HuH-7.5 (cell line): ENCODE measurements at places on chromosomes 6 and 20.
A peak's percentile ranks its signal among the peaks of the same experiment; 100 is the strongest.

DNA sequence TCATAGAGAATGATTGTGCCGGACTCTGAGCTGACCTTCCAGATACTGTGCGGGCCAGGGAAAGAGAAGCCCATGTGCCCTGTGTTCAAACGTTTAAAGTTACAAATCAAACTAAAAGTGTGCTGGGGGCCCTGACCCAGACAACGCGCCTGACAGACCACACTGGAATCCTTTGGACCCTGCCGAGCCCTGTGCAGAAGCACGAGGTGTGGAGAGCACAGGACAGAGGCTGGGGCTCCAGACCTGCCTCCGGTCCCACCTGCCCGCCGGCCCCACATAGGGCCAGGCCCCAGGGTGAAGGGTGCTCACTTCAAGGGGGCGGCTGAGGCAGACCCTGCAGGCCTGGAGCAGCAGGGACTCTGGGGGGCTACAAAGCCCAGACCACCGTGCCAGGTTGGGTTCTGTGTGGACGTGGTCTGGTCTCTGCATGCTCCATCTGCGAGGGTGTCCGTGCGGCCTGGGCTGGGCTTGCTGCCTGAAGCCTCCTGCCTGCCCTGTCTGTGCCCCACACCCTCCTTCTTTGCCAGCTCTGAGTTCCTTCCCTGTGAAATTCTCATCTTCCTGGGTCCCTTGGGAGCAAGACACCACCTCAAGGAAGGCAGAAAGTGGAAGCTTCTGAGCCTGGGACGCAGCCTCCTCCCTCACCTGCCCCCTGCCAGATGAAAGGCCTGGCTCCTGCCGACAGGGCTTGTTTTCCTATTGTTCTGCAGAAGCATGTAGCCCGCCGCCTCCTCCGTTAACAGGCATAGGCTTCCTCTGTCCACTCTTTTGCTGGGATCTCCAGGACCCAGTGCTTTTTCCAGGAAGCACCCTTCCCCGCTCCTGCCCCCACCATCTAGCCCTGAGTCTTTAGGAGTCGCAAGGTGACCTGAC is 186.2 kb downstream of the ERMARD start:
- DNase-seq: no peak

DNA sequence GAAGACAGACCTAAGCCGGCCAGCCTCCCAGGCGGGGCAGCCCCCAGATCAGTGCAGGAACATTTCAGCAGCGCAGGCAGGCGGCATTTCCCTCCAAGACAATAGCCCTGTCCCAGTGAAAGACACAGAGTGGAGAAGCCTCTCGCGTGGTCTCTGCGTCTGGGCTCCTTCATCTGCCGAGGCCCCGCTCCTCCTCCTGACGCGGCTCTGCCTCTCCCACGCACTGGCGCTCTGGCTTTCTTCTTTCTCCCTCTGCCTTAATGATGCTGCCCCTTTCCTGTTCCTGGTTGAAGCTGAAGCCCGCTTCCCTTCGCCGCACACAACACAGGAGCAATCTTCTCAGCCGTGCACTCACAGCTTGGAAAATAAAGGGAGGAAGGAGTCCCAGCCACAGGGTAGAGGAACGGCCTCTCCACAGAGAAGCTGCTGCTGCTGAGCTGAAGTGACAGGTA is 347.5 kb downstream of the CDH4 start:
- DNase-seq: no peak

- no peak for DNase-seq
Observed at GRCh38 chr6:17115251-17116116, 13.6 kb downstream of the STMND1 start.

DNA sequence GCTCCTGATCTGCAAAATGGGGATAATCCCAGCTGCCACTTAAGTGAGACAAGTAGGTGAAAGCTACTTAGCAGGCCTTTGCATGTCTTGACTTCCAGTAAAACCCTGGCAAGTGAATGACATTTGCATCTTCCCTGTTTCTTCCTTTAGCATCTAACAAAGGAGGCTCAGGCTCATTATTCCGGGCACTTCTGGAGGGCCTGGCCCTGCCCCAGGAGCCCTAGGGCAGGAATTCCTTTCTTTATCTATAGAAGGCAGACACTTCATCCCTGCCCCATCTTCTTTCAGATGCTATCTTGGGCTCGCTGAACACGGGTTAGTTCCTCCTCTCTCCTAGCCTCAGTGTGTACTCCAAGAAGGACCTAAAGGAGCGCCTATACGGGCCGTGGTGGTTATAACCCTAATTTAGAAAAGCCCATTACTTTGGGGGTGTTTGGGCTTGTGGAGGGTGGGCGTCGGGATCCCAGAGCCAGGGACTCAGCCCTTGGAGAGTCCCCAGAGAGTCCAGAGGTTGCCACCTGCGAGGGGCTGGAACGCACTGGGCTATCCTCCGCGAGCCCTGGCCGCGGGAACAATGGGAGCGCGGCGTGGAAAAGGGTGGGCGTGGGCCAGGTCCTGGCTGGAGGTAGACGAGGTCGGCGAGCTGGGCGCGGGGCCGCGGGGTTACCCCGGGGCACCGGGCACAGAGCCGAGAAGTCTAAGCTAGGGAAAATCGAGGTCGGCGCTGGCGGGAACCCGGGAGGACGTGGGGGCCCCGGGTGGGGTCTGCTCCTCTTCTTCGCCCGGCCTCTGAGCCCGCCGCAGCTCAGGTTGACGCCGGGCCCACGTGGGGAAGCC is 62.8 kb upstream of the EPB41L1 start:
- no peak for DNase-seq

DNA sequence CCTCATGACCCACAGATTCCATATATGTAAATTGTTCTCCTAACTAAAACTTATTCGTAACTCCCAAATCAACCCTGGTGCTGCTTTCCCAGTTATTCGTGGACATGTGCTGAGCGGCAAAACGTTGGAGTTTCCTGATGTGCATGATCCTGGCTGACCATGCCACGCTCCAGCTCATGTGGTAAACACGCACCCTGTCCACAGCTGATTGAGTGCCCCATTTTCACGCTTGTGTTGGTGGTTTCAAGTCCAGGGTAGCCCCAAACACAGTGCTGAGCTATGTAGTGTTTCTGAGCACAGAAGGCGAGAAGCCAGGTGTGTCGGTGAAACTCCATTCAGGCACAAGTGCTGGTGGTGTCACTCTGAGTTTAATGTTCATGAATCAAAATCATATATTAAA is 19.1 kb upstream of the FOXC1 start:
- no peak for DNase-seq

- DNase-seq: no peak
Observed at GRCh38 chr6:155344341-155345006, 30.2 kb upstream of the TFB1M start.

- DNase-seq: no peak
Observed at GRCh38 chr6:11110921-11111768, at the start of gene ERVFRD-1. Gene ERVFRD-1 (minus strand): TSS chr6:11111725. CDS start chr6:11105310, 6,415 bp downstream.

DNA sequence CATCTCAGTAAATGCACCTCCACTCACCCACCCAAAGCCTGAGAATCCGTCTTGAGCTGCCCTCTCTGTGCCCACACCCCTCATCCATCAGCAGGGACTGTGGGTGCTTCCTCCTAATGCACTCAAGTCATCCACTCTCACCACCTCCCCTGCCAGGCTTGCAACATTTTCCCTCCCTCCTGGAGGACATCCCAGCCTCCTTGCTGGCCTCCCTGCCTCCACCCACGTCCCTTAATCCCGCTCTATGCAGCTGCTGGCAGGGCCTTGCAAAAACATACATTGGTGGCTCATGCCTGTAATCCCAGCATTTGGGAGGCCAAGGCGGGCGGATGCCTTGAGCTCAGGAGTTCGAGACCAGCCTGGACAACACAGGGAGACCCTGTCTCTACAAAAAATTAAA is 15.6 kb upstream of the SRC start:
- DNase-seq: no peak

DNA sequence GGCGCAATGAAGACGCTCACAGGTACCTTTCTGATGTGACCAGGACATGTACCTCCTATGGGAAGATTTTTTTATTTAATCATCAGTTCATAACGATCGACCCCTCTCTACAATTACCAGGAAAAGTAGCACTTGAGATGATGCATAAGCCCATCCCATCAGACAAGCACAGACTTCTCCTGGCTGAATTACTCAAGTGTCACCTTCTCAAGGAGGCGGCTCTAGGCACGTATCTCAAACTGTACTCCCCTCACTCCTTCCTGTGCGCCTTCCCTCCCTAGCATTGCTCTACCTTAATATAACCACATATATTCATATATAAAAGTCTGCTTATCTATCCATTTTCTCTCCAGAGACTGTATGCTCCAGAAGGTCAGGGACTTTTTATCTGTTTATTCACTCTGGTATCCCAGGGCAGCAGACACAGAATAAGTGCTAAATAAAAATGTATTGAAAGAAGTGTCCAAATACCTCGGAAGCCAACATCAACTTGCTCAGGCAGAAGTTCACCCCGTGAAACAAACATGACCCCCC is 71.5 kb downstream of the CNKSR3 start:
- DNase-seq: no peak

GRCh38 chr20:53606364-53606985 is 12.8 kb upstream of the ZNF217 start:
- DNase-seq: peak; percentile 43

- DNase-seq: no peak
Observed at GRCh38 chr6:148657048-148657447, 89.8 kb upstream of the UST start.

- DNase-seq: no peak
Observed at GRCh38 chr20:1310506-1311190, 18.3 kb downstream of the SDCBP2 start.

DNA sequence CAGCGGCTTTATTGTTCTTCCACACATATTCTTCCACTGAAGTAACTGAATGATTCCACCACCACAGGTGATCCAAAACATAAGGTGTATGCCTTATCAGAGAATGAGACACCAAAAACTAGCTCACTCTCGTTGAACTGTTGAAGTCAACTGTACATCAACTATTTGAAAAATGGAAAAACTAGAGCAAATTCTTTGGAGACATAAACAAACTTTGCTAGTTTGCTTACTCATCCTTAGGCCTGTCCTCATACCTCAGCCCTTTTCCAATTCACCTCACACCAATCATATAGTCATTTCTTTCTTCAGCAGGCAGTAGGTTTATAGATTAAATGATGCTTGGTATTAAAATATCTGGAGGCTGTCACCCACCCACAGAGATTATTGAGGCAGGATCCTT is 77.1 kb upstream of the RNF217 start:
- DNase-seq: no peak

GRCh38 chr6:134381959-134382358 is 64.0 kb upstream of the SGK1 start:
- DNase-seq: no peak

DNA sequence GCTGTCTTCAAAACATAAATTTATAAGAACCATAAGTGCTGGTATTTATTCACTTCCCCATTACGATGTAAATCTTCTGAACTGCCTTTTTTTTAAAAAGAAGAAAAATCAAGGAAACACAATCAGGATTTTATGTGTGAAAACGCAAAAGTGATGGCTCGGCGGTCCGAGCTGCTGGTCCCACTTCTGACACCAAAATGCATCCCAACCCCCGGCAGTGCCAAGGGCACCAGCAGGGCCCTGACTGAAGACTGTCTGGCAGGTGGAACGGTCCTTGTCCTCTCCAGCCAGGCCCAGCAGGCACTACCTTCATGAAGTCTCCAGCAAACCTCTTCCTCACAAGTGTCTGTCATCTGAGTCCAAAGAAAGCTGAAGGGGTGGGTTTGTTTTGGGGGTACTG is 41.2 kb downstream of the TBC1D7 start:
- no peak for DNase-seq

DNA sequence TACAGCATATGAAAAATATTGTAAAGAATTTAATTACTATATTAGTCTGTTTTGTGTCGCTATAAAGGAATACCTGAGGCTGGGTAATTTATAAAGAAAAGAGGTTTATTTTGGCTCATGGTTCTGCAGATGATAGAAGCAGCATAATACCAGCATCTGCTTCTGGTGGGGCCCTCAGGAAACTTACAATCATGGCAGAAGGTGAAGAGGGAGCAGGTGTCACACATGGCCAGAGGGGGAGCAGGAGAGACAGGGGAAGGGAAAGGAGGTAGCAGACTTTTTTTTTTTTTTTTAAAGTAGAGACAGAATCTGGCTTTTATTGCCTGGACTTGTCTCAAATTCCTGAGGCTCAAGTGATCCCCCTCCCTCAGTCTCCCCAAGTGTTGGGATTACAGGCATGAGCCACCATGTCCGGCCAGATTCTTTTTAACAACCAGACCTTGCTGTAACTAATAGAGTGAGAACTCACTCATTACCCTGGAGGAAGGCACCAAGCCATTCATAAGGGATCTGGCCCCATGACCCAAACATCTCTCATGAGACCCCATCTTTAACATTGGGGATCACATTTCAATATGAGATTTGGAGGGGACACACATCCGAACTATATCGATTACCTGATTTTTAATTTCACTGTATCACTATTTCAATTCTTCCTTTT is 64.6 kb downstream of the MAN1A1 start:
- no peak for DNase-seq

DNA sequence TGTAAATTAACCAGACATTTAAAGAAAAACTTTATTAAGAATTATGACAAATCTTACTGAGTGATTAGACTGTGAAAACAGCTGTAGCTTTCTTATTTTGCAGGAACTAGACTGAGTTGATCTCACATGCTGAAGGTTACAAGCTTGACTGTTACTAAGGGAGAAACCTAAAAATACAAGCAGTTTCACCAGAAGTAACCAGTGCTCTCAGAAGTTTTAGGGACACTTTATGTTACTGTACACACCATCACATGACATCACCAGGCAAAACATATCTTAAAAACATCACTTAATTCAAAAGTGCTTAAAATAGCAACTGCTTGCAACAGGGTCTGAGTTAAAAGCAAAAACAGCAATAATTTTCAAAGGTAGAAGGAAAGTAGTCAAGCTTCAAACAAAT is 5.4 kb downstream of the FBXO30 start:
- no peak for DNase-seq

DNA sequence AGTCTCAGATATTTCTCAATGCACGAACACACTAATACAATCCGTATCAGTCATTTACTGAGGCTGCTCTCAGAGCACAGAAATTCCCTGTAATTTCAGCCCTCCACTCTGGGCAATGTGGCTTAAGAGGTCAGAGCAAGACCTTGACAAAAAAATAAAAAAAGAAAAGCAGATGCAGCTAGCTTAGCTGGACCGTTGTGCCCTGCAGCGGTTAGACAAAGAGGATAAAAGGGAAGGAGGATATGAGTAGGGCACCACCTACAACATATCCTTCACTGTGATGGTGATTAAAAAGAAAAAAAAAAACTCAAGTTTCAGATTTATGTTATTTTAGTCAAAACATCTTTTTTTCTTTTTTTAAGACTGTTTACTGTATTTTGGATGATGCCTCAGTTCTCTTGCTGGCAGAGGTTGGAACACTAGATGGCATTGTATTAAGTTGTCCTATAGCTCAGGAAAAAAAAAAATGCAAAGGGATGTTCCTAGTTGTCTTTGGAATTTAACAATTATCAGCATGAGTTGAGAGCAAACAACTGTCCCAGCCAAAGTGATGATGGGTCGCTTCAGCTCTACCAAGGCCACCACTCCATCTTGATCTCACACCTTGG is 59.9 kb downstream of the ANKEF1 start:
- no peak for DNase-seq
